H1 (cell line): ENCODE measurements at places on chromosomes 5 and 9. TPM values are rescaled to one million over a fixed set of nuclear protein-coding genes. Genes with fewer than 3 reads are reported as not detected.
A peak's percentile ranks its signal among the peaks of the same experiment; 100 is the strongest.

GRCh38 chr5:139660923-139661814 lies 13.0 kb downstream of the CXXC5 start:
- no peaks in the 10 kb centered on the region for H3K27me3 ChIP-seq
- no peak for DNase-seq
- 0 out of 2 replicates have a peak overlapping the region, but pooled peaks have one; percentile 32 for H3K27ac ChIP-seq

DNA sequence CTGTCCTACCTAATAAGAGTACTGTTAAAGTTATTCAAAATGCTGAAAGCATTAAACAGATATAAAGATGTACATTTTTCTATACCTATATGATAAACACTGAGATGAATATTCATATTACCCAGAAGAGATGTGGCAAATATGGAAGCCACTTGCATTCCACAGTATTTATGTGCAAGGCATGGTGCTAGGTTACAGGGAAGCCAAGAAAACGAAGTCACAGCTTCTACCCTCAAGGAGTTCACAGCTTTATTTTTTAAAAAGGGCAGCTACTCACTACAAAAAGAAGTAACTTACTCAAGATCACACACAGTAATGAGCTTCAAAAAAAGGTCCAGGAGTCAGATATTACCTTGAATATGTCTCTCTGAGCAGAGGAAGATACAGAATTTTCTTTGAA lies 484.6 kb downstream of the ZNF608 start:
- H3K4me3 ChIP-seq: no peak overlapping the region
- no peak for DNase-seq
- peaks cover 1% of the 10 kb centered on the region; the same call in 1 of the 2 replicates for H3K4me1 ChIP-seq
- no peaks in the 10 kb centered on the region for H3K27me3 ChIP-seq
- no peaks in the 10 kb centered on the region for H3K36me3 ChIP-seq

DNA sequence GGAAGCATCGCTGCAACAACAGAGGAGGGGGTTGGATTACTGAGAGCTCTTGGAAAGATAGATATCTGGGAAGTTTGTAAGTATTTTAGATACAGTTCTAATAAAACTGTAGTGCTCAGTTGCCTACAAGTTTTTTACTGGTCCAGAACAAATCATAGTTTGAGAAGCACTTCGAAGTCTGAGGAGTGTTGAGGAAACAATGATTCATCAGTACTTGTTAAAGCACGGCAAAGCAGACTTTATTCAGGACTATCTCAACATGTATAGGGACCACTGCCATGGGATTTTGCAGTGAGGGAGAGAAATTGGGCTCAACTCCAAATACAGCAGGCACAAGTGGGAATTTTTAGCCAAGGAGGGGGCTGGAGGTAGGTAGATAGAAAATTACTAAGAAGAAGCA lies 25.3 kb upstream of the RECK start:
- H3K4me3 ChIP-seq: no peak overlapping the region
- H3K27me3 ChIP-seq: no peaks in the 10 kb centered on the region
- no peak for DNase-seq
- no peaks in the 10 kb centered on the region for H3K4me1 ChIP-seq
- H3K36me3 ChIP-seq: no peaks in the 10 kb centered on the region

- no peak for DNase-seq
- no peak overlapping the region for H3K27ac ChIP-seq
- H3K4me3 ChIP-seq: no peak overlapping the region
- no peaks in the 10 kb centered on the region for H3K27me3 ChIP-seq
- no peaks in the 10 kb centered on the region for H3K36me3 ChIP-seq
Measured at GRCh38 chr9:72382405-72382804, 17.4 kb upstream of the ZFAND5 start.

DNA sequence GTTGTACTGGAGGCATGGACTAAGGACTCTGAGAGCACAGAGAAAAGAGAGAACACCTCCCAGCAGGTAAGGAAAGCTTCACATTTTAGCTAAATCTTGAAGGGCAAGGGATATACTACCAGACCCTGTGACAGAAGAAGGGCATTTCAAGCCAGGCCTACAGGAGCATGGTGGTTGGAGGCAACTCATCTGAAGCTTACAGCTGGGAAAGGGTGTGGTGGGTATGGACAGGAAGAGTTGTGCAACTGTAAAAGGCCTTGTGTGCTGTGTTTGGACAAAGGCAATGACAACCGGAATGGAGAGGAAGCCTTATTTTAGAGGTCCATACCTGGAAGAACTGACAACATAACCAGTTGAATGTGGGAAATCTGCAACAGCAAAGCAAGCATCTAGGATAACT lies 31.2 kb downstream of the NIPSNAP3B start:
- no peak overlapping the region for H3K27ac ChIP-seq
- no peak overlapping the region for H3K4me3 ChIP-seq
- H3K27me3 ChIP-seq: no peaks in the 10 kb centered on the region

TMEM174 gene
- not detected in 2 replicates for total RNA-seq

DNA sequence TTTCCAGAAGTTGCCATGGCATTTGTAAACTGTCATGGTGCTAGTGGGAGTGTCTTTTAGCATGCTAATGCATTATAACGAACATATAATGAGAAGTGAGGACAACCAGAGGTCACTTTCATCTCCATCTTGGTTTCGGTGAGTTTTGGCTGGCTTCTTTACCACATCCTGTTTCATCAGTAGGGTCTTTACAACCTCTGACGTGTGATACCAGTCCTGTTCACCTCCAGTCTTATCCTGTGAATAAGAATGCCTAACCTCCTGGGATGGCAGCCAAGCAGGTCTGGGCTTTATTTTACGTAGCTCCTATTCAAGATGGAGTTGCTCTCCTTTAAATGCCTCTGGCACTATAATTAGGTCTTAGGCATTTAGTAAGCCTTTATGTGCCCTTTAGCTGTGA lies 20.4 kb upstream of the RFK start:
- no peak overlapping the region for H3K4me3 ChIP-seq
- DNase-seq: no peak
- peaks cover 6% of the 10 kb centered on the region for H3K4me1 ChIP-seq

GALT gene
- 21.1 and 21.9 TPM in 2 replicates for total RNA-seq

DNA sequence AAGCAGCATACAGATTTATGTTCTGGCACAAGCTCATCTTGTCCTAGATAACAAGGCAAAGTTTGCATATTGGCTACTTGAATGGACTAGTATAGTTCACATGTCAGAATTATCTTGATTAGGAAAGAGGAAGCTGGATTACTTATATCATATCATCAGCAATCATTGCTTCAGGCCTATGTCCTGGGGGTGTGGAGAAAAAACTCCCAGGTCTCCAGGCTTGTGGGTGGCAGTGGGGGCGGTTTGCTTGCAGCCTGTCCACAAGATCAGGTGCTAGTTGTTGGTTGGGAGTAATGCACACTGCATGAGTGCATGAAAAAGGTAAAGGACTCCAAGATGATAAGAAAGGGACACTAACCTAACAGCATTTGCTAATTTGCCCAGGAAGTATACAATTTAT lies 326.4 kb upstream of the PDE4D start:
- H3K4me1 ChIP-seq: no peaks in the 10 kb centered on the region
- DNase-seq: no peak
- no peak overlapping the region for H3K27ac ChIP-seq
- H3K36me3 ChIP-seq: no peaks in the 10 kb centered on the region

GRCh38 chr9:113345671-113346070 lies 3.7 kb upstream of the BSPRY start:
- H3K36me3 ChIP-seq: no peaks in the 10 kb centered on the region
- H3K4me3 ChIP-seq: no peak overlapping the region
- H3K27me3 ChIP-seq: peaks cover 15% of the 10 kb centered on the region; the same call in 1 of the 2 replicates
- H3K4me1 ChIP-seq: peaks cover 5% of the 10 kb centered on the region

GRCh38 chr9:35073279-35073612 lies 821 bp upstream of the VCP start:
- H3K36me3 ChIP-seq: peaks cover 35% of the 10 kb centered on the region
- peak overlapping the region; percentile 30; the same call in 1 of the 2 replicates for H3K4me3 ChIP-seq
- DNase-seq: no peak
- H3K4me1 ChIP-seq: peaks cover 17% of the 10 kb centered on the region
- peak overlapping the region; percentile 82 for H3K27ac ChIP-seq

DNA sequence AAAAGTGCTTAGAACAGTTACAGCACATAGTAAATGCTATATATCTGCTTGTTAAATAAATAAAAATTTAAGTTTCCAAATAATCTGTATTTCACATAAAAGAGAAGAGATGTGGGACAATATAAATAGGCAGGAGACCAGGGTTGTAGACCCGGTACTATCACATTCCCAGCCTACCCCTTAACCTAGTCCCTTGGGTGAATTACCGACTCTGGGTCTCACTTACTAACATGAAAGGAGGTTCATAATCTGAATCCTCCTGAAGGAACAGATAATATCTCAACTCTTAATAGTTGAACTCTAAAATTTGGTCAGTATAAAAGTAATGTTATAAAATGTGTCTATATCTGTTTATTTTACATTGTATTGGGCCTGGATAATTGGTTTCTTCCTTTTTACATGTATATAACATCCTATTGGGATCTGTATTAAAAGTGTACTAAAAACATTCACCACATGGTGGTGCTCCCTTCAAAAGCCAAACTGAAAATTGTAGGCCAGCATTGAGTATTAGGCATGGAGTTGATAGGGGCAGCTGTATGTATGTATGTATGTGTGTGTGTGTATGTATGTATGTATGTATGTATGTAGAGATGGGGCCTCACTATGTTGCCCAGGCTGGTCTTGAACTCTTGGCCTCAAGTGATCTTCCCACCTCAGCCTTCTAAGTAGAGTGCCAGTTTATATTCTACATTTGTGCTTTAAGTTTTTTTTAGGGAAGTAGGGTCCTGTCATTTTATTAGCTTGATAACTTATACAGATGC lies 64.2 kb upstream of the ABL1 start:
- H3K27me3 ChIP-seq: no peaks in the 10 kb centered on the region
- no peak for DNase-seq
- no peaks in the 10 kb centered on the region for H3K36me3 ChIP-seq
- peaks cover 5% of the 10 kb centered on the region for H3K4me1 ChIP-seq
- H3K4me3 ChIP-seq: no peak overlapping the region

BSPRY gene
- total RNA-seq: 5.5 and 6.5 TPM in 2 replicates

GRCh38 chr5:133825631-133826289 lies 142.7 kb downstream of the C5orf15 start:
- no peaks in the 10 kb centered on the region; the same call in 1 of the 2 replicates for H3K27me3 ChIP-seq
- no peaks in the 10 kb centered on the region for H3K4me1 ChIP-seq
- no peak for DNase-seq
- no peak overlapping the region for H3K4me3 ChIP-seq

BAAT gene
- total RNA-seq: 0.17 TPM in 1 of 2 replicates, not detected in the other

DNA sequence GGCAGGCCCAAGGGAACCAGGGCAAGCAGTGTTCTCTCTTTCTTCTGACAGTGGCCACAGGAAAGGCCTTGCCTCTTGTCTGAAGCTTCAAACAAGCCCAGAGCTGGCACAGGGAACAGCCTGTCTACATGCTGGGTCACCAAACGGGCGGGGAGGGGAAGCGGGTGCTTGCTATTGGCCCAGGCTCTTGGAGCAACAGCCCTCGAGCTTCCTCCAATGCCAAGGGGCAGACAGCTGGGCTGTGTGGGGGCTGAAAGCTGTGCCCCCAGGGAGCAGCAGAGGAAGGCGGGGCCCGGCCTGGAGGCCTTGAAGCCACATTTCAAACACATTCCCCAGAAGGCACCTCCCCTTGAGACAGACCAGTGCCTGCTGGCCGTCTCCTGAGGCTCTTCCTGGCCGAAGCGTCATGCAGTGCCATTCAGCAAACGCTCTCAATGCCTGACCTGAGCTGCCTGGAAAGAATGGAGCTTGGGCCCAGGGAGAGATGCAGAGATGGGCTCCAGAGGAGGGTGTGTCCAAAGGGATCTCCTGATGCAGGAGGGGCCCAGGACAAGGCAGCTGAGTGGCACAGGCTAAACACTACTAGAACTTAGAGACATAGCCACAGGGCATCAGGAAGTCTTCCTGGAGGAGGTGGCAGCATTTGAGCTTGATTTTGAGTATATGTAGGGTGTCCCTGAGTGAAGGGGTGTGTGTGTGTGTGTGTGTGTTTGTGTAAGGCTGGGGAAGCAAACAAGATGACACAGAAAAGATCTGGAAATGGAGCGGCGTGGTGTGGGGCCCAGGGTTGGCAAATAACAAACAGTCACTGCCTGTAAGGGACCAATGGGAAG lies 2.5 kb downstream of the FIBCD1 start:
- peak; percentile 59 for DNase-seq
- H3K4me1 ChIP-seq: peaks cover 30% of the 10 kb centered on the region
- peaks cover 25% of the 10 kb centered on the region for H3K27me3 ChIP-seq
- 0 out of 2 replicates have a peak overlapping the region, but pooled peaks have one; percentile 48 for H3K27ac ChIP-seq
- H3K36me3 ChIP-seq: no peaks in the 10 kb centered on the region

ADGRV1 gene
- 62.2 and 62.3 TPM in 2 replicates for total RNA-seq

DYNC2I2 gene
- total RNA-seq: 58.0 and 60.4 TPM in 2 replicates
